ENCODE measurements at places on chromosomes 5 and 9.

- DNase-seq, result no peak
These were observed 480.2 kb downstream of the CAAP1 start for GRCh38 chr9:26412446-26412845.

GRCh38 chr5:321230-321725 lies at the start of gene AHRR:
TSS of gene AHRR (plus strand) at chr5:321714. CDS start at chr5:343903, 22,189 bp downstream.
- DNase-seq, result peak; percentile 41

- no peak for DNase-seq
These were observed 530.5 kb downstream of the SEMA5A start for GRCh38 chr5:9015260-9015936.

- DNase-seq, result no peak
These were observed 8.8 kb upstream of the DUSP1 start for GRCh38 chr5:172779691-172780341.

GRCh38 chr5:100800562-100800961 lies 102.5 kb downstream of the ST8SIA4 start:
- DNase-seq, result no peak

GRCh38 chr5:38666668-38667498 lies 110.4 kb upstream of the LIFR start:
- peak; percentile 15 for DNase-seq

DNA sequence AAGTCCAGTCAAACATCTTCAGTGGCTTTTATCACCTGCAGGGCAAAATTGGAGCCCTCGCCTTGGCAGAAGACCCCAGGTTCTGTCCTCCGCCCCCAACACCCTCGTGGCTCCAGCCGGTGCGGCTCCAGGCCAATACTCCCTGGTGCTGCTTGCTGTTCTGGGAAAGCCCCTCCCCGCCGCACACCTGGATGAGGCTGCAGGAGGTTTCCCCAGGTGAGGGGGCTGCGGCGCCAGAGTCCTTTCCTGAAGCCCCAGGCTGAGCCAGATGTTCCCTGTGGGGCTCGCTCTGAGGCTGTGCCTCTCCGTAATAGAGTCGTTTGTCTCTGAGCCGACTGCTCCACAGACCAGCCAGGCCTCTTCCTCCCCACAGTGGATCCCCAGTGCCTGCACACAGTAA lies 375.4 kb upstream of the IRX1 start:
- DNase-seq, result no peak

DNA sequence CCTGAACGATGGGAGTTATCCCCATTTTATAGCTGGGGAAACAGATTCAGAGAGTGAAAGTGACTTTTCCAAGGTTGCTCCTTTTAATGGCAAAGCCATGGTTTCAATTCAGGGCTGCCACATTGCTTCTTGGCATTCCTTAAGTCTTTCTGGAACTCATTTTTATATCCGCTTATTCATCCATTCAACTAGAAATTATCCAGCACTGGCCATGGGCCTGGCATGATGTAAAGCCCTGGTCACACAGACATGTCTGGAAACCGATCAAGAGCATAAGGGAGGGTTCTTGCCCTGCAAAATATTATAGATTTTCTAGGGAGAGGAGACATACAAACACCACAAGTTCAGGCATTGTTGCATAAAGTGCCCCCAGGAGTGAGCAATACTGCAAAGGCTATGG lies 43.0 kb upstream of the COL15A1 start:
- no peak for DNase-seq

All from SW 1271 (cell line).